ENCODE measurements at places on chromosomes 3 and 15.

DNA sequence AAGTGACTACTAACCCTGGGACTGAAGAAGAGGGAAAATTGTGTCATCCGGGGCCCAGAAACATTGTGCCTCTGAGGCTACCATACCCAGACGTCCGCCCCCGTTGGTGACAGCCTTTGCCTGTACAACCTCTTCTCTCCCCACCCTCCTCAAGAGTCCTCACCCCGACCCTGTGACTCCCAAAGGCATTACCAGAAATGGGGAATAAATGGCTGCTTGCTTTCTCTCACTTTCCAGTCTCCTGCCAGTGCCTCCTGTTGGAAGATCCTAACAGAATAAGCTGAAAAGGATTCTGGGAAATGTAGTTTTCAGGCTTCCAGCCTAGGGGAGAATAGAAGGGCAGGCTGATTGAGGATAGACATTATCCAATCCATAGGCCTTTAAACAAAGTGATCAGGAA, 30.8 kb upstream of the SLC25A36 start:
- peak; percentile 24 for DNase-seq

DNA sequence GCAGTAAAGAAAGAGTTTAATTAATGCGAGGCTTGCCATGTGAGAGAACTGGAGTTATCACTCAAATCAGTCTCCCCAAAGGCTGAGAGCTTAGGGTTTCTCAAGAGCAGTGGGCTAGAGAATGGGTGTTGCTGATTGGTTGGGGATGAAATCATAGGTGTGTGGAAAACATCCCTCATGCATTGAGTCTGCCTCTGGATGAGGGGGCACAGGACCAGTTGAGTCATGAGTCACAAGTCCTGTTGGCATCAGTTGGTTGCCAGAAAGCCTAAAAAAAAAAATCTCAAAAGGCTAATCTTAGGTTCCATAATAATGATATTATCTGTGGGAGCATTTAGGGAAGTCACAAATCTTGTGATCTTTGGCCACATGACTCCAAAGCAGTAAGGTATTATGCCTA, 800.3 kb downstream of the TUSC7 start:
- DNase-seq, result no peak

DNA sequence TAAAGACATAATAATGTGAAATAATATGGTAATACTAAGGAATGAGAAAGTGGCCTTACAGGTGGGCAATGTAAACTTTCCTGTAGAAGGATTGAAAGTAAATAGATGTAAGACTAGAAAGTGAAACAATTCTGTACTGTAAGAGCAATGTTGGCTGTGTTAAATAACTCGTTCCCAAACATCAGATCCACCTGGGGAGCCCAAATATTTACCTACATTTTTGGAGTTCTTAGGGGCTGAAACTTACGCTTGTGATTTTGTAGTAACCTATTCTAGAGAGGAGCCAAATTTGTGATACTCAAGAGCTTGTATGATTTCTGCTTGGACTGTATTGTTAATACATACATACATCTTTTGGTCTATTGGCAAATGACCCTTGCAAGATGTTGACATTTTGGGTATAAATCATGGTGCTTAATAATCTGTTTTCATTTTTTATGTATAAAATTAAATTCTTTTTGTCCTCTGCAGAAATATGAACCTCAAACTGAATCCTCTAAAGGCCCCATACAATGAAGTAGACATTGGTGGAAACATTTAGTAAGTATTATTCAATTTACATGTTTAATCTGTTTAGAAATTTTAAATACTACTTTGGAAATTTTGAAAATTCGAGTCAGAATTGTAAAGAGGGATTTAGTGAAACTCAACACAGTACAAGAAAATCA, 8.5 kb upstream of the CHD2 start:
- no peak for DNase-seq

GRCh38 chr3:102447272-102447671, 12.5 kb downstream of the ZPLD1 start:
- DNase-seq, result no peak

- peak; percentile 36 for DNase-seq
Observed at GRCh38 chr3:9826815-9827573, 16.8 kb downstream of the RPUSD3 start.

DNA sequence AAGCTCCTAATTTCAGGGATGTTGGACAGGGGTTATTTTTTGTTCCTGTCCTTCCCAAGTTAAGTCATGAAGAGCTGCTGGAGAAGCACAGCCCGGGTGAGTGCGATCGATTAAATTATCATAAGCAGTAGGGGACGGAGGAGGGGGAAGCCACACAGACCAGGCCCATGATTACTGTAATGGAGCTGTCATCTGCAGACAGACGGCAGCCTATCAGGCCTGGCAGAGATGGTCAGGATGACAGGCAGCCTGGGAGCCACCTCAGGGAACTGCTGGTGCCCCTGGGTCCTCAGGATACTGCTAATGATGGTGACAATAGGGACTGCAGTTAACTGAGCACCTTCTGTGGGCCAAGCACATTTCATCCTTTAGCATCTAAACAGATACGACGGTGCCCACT, 147.7 kb downstream of the RAB11A start:
- no peak for DNase-seq

DNA sequence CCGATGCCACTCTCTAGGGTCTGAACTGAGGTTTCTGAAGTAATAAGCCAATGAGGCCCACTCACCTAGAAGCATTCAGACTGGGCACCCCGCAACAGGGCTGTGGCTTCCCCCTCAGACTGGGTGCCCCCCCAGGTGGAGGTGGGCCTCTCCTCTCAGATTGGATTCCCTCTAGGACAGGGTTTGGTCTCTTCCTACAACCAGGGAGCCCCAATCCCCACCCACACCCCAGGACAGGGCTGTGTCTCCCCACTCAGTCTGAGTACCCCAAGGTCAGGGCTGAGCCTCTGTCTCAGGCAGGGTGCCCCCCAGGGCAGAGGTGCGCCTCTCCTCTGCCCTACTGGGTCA, 27.7 kb downstream of the PTH1R start:
- DNase-seq, result no peak

DNA sequence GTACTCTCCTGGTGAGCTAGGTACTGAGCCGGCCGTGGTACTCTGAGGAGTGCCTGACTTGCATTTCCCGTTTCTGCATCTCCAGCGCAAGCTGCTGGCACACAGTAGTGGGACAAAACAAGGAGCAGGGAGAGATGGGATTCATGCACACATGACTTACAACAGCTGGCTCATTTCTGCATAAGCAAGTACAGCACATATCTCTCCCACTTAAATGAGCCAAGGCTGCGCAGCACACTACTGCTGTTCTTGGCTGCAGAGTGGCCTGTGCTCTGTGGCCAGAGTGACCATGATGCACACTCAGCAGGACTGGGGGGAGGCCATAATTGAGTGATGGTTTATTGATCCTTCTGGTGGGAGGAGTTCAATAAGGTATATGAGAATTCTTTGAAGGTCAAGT, 59.2 kb upstream of the ABHD17C start:
- DNase-seq, result no peak

GRCh38 chr15:47834093-47834492, 116.8 kb downstream of the SEMA6D start:
- no peak for DNase-seq

All from glutamatergic neuron (in vitro differentiated cells).